Left hindlimb (tissue), 1 donor: ENCODE measurements at places on chromosomes 7 and 10.

DNA sequence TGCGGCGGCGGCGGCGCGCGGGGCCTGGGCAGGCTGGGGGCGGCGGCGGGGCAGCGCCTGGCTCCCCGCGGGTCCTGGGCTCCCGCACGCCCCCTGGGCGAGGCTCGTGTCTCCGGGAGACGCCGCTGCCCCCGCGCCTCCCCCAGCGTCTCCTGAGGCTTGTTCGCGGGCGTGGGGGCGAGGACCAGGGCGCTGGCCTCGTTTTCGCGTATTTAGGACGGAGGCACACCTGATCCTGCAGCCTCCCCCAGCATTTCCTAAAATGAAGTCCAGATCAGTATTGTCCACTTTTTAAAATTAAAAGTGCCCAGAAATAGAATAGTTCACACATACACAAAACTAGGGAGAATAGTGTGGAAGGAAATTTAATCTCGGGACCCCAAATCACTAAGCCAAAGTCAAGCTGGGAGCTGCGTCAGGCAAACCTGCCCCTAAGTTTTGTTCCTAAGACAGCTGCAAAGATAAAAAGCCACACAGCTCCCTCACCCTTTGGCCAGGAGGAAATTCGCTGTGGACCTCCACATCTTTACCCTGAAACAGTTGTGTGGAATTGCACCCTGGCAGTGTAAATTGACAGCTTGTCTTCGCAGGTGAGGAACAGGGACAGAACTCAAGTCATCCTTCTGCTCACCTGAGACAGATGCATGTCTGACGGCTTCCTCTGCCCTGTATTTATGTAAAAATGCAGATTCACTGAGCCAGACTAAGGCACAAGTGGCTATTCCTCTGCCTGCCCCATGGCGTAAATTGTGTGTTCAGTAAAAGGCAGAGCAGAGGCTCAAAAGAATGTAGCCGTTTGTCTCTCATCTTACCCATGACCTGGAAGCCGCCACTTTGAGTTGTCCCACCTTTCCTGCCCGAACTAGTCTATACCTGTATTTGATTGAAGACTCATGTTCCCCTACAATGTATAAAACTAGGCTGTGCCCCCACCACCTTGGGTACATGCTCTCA lies 740 bp downstream of the GALNT11 start:
- no peak for DNase-seq

GRCh38 chr7:22350466-22351328 lies 6.3 kb downstream of the RAPGEF5 start:
- no peak for DNase-seq

GRCh38 chr10:70990681-70991080 lies 102.3 kb upstream of the PCBD1 start:
- no peak for DNase-seq

DNA sequence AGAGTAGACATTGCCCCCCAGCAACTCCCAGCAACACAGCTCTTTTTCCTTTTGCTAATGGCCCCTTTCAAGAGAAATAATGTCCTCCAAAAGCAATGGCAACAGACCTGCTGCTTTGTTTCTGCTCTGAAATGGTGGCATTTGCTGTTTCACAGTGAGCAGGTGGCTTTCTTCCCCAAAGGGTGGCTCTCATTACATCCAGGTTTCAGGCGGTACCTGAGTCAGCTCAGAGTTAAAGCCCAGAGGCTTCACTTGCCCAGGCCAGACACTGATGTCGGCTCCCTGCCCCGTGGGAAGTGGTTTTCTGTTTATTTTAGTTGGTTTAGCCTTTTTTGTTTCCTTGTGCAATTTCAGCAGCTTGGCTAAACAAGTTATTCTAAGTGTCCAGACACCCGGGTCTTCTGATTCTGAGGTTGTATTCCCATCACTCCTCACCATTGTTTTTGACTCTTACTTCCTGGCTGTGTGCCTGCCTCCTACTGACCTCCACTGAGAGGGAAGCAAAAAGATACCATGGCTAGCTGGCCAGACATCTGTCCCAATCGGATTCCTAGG lies 7.8 kb upstream of the ATOH7 start:
- no peak for DNase-seq

DNA sequence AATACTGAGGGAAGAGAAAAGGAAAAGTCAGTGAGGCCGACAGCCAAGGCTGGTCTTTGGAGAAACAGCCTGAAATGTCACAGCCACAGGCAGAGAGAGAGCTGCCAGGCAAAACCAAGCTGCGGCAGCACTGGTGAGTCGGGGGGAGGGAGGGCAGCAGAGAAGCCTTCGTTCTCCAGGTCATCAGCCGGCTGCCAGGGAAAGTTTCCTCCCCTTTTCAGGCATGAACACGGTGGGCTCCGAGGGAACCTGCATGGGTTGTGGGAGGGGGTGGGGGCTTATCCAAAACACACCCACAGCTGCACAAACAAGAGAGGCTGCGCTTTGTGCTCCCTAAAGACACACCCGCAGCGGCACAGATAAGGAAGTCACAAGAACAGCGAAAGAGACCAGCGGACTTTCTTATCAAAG lies 62.3 kb upstream of the NKX6-2 start:
- no peak for DNase-seq

DNA sequence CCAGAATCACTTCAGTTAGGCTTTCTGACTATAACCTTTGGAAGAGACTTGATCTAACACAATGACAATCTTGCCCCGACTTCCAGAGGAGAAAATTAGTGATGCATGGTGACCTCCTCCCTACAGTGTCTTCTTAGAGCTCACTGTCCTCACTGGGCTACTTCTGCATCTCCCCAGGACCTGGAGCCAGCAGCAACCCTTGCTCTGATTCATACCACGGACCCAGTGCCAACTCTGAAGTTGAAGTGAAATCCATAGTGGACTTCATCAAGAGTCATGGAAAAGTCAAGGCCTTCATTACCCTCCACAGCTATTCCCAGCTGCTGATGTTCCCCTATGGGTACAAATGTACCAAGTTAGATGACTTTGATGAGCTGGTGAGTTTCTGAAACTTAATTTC lies 12.6 kb downstream of the CPA2 start:
- no peak for DNase-seq

- peak; percentile 70 for DNase-seq
These were observed at the start of gene PAOX for GRCh38 chr10:133379152-133379800. Gene PAOX, plus strand, starts transcription at chr10:133379262. Its CDS starts 55 bp downstream, at chr10:133379317.

DNA sequence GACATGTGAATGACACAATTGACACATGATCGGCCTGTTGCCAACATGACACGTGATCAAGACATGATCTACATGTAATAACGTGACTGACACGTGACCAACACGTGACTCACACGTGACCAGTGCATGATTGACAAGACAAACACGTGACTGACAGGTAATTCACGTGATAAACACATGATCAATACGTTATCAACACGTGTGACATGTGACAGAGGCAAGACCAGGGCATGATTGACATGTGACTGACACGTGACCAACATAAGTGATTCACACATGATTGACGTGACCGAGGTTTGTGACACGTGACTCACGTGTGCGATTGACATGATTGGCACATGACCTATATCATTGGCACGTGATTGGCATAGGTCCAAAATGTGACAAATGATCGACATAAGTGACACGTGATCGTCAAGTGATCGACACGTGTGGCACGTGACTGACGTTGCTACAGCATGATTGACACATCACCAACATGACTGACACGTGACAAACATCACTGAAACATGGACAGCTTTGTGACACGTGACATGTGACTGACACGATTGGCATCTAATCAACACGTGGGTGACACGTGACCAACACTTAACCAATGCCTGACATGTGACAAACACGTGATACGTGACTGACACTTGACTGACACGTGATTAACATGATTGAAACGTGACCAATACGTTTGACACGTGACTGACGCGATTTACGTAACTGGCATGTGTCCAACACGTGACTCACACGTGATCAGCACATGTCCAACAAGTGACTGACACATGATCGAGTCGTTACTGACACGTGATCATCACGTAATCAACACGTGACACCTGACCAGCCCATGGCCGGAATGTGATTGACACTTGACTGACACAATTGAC lies 23.0 kb downstream of the CRPPA start:
- no peak for DNase-seq

DNA sequence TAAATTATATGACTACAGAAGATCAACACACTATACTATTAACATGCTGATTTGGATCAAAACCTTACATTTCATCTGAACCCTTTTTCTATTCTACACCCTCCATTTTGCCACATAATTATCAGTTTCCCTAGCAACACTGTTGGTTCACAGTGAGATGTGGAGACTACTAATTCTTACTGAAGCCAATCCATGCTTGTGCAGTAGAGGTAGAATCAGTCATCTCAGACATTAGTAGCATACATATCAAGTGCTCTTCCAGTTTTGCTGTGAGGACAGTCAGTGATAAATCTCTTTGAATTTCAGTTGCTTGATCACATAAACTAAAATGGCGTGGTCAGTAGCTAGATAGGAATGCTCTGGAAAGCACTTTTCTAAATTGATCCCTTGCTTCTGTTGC lies 70.3 kb downstream of the PON1 start:
- DNase-seq: no peak

GRCh38 chr7:778968-779451 lies 51.9 kb upstream of the PRKAR1B start:
- peak; percentile 58 for DNase-seq

- DNase-seq: no peak
These were observed 75.9 kb upstream of the SP8 start for GRCh38 chr7:20862554-20862953.

GRCh38 chr7:1087952-1088920 lies at the start of gene GPER1:
Gene GPER1, plus strand, starts transcription at chr7:1088113. Its CDS starts 3,616 bp downstream, at chr7:1091729.
- peak; percentile 87 for DNase-seq

- peak; percentile 34 for DNase-seq
These were observed 24.0 kb downstream of the CCSER2 start for GRCh38 chr10:84352251-84352842.

GRCh38 chr7:6056616-6057015 lies 25.4 kb downstream of the ANKRD61 start:
- no peak for DNase-seq

- DNase-seq: no peak
These were observed 27.1 kb downstream of the CREM start for GRCh38 chr10:35153716-35154115.
